ENCODE measurements at places on chromosomes 1 and 21.

DNA sequence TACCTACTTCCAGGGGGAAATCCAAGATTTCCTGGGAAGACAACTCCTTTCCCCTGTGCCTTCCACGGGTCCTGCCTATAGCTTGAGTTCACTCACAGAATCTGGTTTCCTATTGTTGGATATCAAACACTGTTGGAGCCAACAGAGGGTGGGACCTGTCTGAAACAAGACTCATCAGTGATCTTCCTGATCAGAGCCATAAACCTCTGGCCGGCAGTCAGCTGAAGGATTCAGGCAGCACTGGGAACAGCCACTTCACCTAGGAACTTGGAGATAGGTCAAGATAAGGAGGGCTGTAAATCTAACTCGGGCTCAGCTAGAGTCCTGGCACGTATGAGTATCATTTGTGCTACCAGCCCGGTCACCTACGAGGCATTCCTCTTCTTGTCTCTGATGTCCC, 23.3 kb downstream of the SH3BP5L start:
- DNase-seq: no peak

DNA sequence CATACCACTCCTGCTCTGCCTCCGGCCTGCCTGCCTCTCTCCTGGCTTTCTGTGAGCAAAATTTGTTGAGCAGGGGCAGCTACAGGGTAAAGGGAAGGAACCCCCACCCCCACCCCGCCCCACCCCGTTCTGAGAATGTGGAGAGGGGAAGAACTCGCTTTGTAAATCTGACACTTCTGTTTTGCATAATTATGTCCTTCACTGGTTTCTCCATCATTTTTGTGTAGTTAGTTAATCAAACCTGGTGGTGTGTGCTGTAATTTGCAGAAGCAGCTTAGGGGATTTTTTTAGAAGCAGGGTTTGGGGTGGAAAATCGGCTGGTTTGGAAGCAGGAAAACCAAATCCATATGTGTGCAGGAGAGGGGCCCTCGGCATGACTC, 58.1 kb upstream of the TMEM51 start:
- no peak for DNase-seq

DNA sequence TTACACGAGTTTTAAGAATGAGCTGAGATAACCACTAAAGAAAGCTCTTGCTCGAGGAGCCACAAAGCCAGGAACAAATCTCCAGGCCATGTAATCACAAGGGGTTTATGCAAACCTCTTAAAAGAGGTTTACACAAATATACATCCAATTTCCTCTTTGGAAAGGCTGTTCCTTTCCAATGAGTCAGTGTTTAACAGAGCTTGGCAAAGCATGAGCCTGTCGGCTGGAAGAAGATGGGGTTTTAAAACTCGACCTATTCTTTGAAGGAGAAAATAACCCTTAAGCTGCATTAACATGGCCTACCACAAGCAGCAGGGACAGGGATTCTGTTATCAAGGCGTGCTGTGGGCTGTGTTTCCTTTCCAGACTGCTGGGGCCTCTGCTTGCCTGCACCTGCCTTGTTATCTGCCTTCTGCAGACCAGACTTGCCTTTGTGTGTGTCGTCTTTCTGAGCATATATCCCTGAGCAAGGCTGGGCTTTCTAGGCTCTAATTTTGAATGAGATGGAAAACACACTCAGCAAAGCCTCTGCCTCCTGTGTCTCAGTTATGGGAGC, 40.6 kb upstream of the CYP2J2 start:
- DNase-seq: no peak

DNA sequence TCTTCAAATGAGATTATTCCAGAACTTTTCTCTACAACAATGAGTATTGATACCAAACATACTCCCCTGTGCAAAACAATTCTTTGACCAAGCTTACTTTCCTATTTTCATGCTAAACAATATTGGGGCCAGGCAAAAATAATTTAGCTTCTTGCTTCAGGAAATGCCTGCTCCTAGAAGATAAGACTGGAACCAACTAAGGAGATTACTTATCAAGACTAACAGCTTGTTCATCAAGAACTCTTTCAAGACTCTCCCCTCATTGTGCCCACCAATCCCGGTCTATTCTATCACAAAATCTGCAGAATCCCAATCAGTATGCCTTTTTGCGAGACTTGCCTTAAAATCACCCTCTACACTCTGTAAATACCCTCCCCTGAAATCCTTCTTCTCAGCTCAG, 536.6 kb downstream of the RWDD3 start:
- no peak for DNase-seq

DNA sequence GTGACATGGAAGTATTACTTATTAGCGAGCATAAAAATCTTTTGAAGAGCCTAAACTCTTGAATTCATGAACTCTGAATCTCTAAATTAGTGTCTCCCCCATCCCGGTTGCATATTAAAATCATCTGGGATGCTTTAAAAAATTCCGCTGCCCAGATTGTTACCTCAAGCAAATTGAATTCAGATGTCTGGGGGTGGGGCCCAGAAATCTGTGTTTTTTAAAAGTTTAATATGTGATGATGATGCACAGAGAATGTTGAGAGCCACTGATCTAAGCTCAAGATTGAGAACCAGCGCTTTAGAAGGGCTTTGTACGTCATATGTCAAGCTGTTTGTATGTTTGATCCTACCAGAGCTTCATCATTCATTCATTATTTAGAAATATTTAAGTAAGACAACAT, 446.8 kb downstream of the NUF2 start:
- no peak for DNase-seq

- DNase-seq: no peak
These were observed 898 bp downstream of the LDLRAP1 start for GRCh38 chr1:25544243-25544764.

GRCh38 chr1:112589766-112590165, 29.2 kb downstream of the ST7L start:
- DNase-seq: no peak

DNA sequence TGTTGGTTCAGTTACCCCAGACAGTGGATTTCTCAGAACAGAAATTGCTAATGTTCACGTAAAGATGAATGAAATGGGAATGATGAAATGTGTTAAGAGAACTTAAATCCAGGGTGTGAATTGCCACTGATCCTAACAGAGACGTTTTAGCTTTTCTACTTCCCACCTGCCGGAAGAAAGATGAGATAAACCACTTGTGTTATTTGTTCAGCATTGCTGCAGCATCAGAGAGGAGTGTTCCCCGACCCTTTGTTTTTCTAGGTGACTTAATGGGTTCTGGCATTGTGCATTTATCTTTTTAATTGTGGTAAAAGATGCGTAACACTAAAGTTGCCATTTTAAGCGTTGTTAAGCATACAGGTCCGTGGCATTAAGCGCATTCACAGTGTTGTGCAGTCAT, 122.3 kb downstream of the GALNT2 start:
- DNase-seq: no peak

DNA sequence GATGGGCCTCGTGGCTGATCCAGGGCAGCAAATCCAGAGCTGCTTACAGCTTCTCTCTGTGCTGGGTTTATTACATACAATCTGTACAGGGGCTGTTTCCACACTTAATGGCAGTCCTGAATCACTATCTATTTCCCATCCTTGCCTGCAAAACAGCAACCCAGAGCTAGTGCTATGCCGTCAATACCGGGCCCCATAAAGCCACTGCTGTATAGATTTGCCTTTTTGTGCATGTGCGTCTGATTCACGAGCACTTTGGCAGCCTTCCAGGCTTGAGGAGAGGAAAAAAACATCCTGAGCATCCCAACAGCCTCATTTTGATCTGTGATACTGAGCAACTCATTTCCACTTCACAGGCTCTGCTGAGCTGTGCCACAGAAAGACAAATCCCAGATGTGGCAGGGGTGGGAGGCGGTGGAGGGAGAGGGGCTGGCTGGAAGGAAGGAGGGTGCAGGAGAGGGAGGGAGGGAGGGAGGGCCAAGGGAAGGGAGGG, 65.2 kb upstream of the TARBP1 start:
- DNase-seq: no peak

DNA sequence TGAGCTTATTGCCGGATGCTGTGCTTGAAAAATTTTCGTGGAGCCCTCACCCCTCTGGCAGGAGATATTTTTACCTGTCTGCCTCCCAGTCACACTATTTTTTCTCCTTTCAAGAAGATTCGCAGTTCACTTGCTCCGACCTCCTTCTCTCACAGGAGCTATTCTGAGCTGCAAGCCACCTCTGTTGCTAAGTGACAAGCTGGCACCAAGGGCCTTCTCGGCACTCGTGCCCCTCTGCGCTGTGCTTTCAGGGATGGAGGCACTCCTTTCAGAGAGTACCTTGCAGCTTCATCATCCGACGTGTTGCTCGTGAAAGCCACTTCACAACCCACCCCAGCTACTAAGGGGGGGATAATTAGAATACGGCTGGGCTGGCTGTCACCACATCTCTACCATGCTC, 11.6 kb downstream of the SLC6A17 start:
- no peak for DNase-seq

GRCh38 chr1:9792156-9793042, 31.4 kb downstream of the CLSTN1 start:
- no peak for DNase-seq

DNA sequence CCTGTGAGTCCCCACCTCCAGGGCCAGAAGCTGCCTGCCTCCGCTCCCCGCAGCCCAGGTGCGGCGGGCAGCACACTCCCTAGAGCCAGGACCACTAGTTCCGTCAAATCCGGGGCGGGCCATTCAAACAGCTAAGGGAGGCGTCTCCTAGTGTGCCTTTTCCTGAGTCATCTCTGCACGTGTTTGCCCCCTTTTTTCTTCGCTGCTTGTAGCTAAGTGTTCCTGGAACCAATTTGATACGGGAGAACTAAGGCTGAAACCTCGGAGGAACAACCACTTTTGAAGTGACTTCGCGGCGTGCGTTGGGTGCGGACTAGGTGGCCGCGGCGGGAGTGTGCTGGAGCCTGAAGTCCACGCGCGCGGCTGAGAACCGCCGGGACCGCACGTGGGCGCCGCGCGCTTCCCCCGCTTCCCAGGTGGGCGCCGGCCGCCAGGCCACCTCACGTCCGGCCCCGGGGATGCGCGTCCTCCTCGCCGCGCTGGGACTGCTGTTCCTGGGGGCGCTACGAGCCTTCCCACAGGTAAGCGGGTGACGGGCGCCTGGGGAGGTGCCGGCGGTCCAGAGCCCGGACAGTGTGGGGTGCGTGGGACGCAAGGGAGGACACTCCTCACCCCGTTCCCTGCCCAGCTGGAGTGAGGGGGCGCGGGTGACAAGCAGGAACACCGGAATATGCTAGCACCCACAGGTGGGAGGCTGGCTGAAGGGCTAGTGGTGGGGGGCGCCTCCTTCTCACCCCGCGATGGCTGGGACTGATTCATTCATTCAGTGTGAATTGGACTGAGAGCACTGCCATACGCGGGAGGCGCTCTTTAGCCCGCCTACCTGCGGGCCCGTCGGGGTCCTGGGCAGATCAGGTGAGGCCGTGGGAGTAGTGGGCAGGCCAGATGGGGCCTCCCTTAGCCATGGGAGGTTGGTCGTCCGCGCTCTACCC, at the start of gene TNFRSF8:
Gene TNFRSF8, plus strand, starts transcription at position 163 of the 932 bp plus-strand sequence. Its CDS starts 296 bp downstream, at position 459.
- DNase-seq: no peak

GRCh38 chr1:228804173-228804572, 68.9 kb downstream of the RHOU start:
- no peak for DNase-seq

GRCh38 chr1:20721117-20722061, 3.6 kb upstream of the KIF17 start:
- DNase-seq: no peak

DNA sequence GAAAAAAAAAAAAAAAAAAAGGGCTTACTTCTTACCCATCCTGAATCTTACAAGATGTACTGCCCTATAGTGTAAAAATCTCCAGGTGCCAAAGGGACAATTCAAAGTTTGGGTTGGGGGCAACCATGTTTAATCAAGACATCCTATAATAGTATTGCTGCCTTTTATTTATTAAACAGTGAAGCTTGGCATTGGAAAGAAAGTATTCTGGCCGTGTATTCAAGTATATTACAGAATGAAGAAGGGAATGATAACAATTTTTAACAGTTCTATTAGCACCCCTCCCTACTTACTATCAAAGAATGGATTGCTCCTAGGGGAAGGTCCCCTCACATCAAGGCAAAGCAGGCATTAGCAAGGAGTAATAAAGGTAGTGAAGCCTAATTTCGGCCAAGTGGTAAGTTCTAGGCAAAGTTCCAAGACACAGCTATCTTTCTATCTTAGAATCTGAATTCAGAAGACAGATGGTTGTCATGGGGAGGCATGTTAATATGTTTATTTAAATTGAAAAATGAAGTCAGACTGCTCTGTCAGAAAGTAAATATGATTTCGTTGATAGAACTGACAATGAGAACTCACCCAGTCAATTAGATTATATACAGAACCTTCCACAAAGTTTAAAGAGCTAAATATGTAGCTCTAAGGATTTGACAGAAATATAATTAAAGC, 24.6 kb downstream of the ST7L start:
- DNase-seq: no peak

- no peak for DNase-seq
These were observed 122.3 kb downstream of the TNFSF18 start for GRCh38 chr1:172928412-172928811.

GRCh38 chr1:12009318-12009947, 9.9 kb upstream of the MIIP start:
- DNase-seq: no peak

- no peak for DNase-seq
These were observed 829 bp downstream of the ALX3 start for GRCh38 chr1:110069404-110070281.

DNA sequence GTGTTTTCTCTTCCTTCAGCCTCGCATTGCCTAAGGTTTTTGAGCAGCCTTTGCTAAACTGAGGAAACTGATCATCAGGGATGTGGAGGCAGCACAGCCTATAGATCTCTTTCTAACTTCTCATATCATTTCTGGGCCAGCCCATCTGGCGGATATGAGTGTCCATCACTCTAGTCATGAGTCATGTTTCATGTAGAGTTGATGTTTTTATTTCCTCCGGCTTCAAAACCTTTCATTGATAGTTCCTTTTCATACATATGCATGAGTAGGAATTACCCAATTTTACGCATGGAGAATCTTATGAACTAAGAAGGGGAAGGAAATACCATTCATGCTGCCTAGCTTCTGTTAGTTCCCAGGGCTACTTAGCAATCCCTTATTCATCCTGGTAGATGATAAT, 66.3 kb downstream of the SPATA46 start:
- DNase-seq: no peak

GRCh38 chr1:109091078-109091838, 694 bp downstream of the TMEM167B start:
- DNase-seq: no peak

- DNase-seq: no peak
These were observed 17.6 kb downstream of the PSEN2 start for GRCh38 chr1:226888021-226888420.

DNA sequence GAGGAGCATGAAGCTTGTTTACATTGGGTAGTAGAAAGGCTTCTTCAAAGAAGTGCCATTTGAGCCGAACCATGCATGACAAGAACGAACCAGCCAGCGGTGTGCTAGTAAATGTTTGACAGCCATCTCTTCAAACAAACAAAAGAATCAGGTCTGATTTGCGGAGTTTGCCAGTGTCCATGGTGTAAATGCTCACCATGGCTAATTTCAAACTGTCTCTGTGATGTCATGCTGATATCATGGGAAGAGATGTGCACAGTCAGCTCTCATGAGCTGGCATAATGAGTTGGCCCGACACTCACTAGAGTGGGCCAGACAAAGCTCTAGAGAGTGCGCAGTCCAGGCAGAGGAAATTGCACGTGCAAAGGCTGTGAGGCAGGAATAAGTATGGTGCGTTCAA, 101.1 kb downstream of the KAZN start:
- DNase-seq: no peak
